Cerebellum (tissue), 4 donors: ENCODE measurements at places on chromosomes 13 and 19. TPM values are rescaled to one million over a fixed set of nuclear protein-coding genes. Genes with fewer than 3 reads are reported as not detected.

Gene IL12RB1
- 0.18 TPM for total RNA-seq

GRCh38 chr19:32580353-32580900 lies 563 bp upstream of the PDCD5 start:
- no peak for DNase-seq

DNA sequence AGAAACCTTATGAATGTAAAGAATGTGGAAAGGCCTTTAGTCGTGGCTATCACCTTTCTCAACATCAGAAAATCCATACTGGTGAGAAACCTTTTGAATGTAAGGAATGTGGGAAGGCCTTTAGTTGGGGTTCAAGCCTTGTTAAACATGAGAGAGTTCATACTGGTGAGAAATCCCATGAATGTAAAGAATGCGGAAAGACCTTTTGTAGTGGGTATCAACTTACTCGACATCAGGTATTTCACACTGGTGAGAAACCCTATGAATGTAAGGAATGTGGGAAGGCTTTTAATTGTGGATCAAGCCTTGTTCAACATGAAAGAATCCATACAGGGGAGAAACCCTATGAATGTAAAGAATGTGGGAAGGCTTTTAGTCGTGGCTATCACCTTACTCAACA lies 20.8 kb downstream of the ZNF283 start:
- no peak for DNase-seq

Gene RNF17
- 0.09 TPM for total RNA-seq

Gene SLC25A23
- 26.6 TPM for total RNA-seq

GRCh38 chr13:108610507-108610906 lies 18.9 kb upstream of the MYO16 start:
- no peak for DNase-seq

- no peak for DNase-seq
Measured at GRCh38 chr13:78875792-78876580, 217.0 kb upstream of the OBI1 start.

GRCh38 chr13:99380921-99381645 lies 73.9 kb upstream of the GPR183 start:
- DNase-seq: peak; percentile 52

GRCh38 chr13:20161275-20161950 lies 561 bp upstream of the GJA3 start:
- DNase-seq: no peak
